Stimulated activated CD4-positive, alpha-beta T cell treated with anti-CD3 and anti-CD28 coated beads, Interleukin-1b, Interleukin-23, amount 100 ng/mL, for 4 hours (primary cell): ENCODE measurements at places on chromosomes 4 and X.

GRCh38 chr4:96009427-96010119 lies 169.7 kb downstream of the PDHA2 start:
- DNase-seq: no peak

GRCh38 chr4:148203056-148203898 lies 238.9 kb downstream of the NR3C2 start:
- DNase-seq: no peak

GRCh38 chrX:152806035-152806434 lies 24.5 kb downstream of the CETN2 start:
- no peak for DNase-seq

DNA sequence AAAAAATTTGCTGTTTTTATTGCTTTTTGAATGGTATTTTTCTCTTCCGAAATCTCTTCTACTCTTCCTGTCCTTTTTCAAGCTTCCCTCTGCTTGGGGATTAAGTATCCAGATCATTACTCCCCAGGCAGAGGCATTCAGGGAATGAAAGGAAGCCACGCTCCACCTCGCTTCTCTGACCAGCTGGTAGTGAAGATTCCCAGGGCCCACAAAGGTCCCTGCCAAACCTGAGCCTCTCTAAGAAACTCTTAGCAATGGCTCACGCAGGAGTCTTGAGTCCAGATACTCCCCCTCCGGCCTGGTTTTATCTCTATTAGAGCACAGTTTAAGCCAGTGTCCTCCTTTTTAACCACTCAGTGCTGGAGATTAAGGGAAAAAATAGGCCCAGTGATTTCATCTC lies 51.4 kb upstream of the SOD3 start:
- DNase-seq: no peak

DNA sequence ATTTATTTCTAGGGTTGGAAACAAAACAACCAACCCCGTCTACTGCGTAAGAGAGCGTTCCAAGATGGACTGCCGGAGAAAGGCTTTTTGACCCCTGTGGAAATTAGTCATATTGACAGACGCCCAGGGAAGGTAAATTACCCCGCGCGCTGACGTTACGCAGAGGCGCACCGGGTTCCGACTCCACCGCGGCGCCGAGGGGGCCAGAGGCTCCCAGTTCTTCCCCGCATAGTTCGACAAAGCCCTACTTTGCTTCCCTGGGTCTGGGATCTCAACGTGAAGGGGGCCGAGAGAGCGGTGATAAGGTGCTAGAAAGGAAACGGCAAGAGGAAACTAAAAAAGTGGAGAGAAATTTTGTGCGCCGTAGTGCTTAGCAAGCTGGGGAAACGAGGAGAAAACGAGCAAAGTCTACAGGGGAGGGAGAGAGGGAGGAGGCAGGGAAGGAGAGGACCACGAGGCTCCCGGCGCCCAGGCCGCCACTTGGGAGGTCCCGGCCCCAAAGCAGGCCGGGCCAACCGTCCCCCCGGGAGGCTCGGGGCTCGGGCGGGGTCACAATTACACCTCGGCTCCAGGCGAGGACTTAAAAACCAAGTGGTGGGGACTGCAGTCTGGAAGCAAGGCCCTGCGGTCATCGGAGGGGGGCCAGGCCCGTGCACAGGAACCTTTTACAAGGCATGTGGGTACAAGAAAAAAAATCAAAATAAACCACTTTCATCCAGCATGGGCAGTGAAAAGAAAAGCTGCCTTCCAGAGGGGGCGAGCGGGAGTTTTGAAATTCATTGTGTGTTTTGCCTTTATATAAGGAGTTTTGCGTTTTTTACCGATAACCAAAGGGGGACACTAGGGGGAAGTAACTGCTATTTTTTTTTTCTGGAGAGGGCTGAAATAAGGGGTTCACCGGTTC lies 13.2 kb downstream of the HAND2 start:
- DNase-seq: no peak

- no peak for DNase-seq
Observed at GRCh38 chr4:150818661-150819060, 196.4 kb downstream of the LRBA start.

DNA sequence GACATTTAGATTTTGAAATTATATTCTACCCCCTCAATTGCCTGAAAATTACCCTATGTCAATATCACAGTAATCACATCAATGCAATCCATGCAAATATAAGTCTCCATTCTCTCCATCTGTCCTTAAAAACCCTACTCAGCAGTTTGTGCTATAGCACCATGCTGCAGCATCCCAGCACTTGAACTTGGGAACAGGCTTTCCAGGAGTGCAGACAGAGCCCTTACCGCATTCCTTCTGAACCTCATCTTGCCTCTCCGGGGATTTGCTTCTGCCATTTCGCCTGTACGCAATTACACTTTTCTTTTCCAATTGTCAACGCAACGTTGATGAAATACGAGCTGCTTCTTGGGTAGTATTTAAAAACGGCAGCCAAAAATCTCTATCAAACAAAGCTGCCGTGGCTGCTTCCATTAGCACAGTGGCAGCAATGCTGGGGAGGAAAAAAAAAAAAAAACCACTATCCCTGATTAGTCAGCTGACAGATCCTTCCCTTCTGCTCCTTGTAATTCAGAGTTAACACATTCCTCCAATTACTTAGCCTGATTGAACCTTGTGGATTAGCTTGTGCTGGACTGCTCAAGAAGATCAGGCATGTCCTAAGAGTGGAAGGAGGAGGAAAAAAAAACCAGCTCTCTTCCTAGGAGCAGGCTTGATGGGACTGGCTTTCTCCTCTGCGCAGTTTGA lies 65.6 kb downstream of the MCF2 start:
- no peak for DNase-seq

GRCh38 chr4:96103086-96103485 lies 263.2 kb downstream of the PDHA2 start:
- no peak for DNase-seq

DNA sequence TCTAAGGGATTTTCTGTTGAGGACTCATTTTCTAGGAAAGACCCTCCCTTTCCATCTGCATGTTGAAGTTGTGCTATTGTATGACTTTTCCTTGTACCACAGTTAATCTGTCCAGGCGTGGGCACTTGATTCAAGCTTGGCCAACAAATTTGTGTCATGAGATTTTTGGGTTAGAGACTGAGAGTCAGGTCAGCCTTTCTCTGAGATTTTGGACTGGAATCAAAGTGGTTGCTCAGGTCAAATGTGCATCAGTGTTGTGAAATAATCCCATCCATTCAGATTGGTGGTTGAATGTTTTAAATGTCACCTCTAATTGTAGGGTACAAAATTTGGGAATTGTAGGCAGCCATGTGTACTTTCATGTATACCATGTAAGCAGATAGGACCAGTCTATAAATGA lies 545.2 kb upstream of the IGFBP7 start:
- no peak for DNase-seq
